ENCODE measurements at places on chromosomes 3 and 15.

DNA sequence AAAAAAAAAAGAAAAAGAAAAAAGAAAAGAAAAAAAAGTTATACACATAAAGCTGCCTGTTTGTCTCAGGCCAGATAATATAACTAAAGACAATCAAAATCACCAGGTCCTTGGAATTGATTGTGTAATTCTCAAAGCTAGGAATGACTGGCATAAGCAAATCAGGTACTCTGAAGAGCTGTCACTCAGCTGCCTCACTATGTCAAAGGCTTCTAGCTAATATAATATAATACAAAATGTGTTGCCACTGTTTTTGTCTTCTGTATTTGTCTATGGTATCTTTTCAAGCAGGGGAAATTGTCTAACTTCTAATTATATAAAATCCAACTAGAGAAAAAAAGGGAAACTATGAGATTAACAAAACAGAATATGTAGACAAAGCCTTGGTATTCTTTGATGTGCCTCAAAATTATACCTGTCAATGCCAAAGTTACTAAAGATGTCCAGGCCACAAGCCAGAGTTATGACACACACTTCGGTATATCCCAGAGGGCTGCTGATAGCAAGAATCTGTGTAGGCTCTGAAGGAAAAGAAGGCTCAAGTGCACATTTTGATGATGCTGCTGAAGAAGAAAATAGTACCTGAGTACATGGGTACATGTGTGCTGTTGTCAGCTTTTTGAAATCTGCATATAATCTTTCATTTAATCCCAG, 37.0 kb upstream of the NR2E3 start:
- DNase-seq, result no peak

DNA sequence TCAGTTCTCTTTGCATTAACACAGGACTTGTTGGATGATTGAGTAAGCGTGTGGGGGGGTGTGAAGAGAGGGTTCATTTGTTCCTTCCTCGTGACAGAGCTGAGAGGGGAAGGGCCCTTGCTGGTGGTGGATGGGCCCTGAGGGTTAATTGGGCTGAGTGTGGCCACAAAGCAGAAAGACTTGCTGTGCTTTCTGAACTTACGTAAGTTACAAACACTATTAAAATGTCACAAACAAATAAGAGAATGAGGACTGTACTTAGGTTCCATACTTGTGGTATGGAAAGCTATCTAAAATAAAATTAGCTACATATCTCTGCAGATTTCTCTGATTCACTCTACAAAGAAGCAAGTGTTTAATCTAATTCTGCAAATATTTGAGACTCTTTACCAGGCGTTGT, 231.3 kb downstream of the LPP start:
- DNase-seq, result no peak

- no peak for DNase-seq
Measured at GRCh38 chr3:170424879-170425278, 6.2 kb downstream of the CLDN11 start.

DNA sequence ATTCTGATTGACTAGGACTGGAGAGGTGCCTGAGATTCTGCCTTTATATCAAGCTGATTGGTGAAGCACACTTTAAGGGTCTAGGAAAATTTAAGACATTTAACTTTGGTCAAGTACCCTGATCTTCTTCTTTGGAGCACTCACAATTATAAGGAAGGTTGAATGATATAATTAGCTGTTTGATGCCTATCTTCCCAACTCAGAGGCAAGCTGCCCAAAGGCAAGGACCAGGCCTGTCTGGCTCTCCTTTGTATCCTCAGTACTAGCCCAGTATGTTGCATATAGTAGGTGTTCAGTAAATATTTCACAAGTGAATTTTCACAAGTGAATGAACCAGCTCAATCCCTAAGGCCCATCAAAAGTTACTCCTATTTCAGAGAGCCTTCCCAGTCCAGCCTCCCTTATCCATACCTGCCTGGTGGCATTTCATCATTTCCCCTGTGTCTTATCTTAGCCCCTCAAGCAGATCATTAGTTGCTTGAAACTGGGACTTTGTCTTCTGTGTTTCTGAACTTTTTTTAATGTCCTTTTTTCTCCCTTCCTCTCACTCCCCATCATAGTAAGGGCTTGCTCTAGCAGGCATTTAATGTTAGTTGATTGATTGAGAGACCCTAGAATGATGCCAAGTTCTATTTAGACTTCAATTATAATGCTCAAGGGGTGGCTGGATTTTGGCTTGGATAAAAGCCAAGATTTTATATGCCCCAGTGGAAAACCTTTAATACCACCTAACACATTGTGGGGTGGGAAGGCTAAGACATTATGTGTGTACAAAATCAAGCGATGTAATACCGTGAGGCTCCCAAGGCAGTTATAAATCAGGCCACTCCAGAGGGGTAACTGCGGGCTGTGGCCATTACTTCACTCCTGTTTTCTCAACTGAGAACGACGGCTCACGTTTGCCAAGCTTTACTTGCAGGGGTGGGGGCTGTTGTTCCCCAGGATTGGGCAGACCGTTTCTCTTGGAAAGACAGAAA, 43.2 kb upstream of the BOC start:
- no peak for DNase-seq

DNA sequence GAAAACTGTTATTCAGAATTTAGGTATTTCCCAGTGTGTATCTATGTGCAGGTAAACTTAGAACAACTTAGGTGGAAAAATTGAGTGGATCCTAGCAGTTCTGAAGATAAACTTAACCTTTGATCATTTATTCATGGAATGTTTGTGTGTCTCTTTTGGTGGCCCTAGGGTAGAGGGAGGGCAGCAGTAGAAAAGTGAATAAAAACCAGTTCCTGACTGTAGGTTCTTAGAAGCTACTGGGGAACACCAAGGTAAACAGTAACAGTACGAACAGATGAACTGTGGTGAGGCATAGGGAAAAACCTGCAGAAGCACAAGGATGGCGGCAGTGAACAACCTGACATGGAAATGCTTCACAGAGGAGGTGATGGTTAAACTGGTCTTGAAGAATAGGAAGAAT, 2.5 kb downstream of the SNRK start:
- DNase-seq, result no peak

Measured in RKO (cell line).